ENCODE measurements at places on chromosomes 3 and 15.

GRCh38 chr3:100725935-100726513 lies 16.7 kb downstream of the TFG start:
- DNase-seq, result no peak

- no peak for DNase-seq
Observed at GRCh38 chr3:23804441-23805209, 1.1 kb upstream of the UBE2E1 start.

DNA sequence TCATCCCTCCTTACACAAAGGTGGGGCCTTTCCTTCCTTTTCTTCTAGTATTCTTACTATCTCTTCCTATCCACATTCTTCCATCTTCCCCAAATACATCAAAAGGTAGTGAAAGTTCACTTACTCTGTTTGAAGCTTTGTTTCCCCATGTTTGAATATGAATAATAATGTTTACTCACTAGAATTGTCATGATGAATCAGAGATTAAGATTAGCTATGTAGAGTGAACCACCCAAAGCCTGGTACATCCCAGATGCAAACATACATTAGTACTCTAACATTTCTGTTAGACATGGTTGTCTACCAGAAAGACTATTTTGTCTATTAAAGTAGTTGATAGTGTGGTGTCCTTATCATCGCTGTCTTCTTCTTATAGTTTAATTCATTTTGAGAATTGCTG lies 327.1 kb upstream of the TBC1D5 start:
- no peak for DNase-seq

DNA sequence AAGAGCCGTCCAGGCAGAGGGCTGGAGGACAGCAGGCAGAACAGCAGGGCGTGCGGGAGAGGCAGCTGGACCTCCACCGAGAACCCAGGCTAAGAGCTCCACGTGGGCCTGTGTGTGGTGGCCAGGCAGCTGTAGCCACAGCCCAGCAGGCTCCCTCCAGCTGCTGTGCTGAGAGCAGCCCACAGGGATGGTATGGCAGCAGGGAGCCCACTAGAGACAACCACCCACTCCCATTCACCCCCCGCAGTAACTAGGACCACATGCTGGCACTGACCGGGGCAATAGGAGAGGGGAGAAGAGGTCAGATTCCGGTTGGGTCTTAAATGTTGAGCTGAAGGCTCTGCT lies 25.6 kb upstream of the MUSTN1 start:
- DNase-seq, result no peak

DNA sequence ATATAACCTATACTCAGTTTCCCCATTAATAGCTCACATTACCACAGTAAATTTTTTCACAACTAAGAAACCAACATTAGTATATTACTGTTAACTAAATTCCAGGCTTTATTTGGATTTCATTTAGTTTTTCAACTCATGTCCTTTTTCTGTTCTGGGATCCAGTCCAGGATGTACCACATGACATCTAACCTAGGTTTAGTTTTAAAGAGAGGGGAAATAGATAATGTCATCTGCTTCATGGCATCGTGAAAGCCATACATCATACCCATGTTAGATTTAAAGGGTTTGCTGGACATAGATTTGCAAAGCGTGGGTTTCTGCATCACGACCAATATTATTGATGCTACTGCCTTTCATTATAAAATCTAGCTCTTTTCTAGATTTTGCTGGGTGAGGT lies 33.2 kb upstream of the RPP14 start:
- DNase-seq, result no peak

DNA sequence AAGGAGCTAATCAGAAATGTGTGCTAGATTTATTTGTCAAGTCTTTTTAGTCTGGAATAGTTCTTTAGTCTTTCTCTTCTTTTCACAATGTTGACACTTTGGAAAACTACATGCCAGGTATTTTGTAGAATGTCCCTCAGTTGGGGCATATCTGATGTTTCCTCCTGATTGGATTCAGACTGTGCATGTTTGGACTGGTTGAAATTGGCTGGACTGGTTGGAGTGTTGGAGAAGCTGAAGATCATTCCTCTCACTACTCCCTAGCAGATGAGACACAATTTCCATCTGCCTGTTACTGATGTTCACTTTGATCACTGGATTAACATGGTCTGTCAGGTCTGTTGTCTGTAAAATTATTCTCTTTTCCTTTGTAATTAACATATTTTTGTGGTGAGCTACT lies 3.7 kb downstream of the NME9 start:
- no peak for DNase-seq

- no peak for DNase-seq
Observed at GRCh38 chr15:46416544-46416943, 781.7 kb downstream of the SQOR start.

GRCh38 chr3:13570391-13571194 lies 21.7 kb downstream of the FBLN2 start:
- no peak for DNase-seq

GRCh38 chr3:108489776-108490175 lies 20.6 kb downstream of the MYH15 start:
- peak; percentile 54 for DNase-seq

DNA sequence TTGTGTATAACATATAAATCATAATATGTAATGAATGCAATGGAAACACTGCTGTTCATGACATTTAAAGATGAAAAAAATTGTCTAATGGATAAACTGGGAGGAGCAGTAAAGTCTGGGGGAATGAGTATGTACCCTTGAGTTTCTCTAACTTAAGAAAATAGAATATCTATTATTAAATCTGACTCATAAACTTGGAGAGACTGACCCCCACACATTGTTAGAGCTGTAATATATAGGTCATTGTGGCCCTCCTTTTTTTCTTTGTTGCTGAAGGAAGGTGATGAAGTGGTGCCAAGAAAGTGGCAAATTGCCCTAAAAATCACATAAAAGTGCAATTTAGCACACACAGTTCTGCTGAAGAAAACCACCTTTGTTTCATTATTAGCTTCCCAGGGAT lies 389.8 kb upstream of the RARB start:
- DNase-seq, result no peak

- peak; percentile 47 for DNase-seq
Observed at GRCh38 chr3:118628704-118629341, 405.8 kb downstream of the IGSF11 start.

DNA sequence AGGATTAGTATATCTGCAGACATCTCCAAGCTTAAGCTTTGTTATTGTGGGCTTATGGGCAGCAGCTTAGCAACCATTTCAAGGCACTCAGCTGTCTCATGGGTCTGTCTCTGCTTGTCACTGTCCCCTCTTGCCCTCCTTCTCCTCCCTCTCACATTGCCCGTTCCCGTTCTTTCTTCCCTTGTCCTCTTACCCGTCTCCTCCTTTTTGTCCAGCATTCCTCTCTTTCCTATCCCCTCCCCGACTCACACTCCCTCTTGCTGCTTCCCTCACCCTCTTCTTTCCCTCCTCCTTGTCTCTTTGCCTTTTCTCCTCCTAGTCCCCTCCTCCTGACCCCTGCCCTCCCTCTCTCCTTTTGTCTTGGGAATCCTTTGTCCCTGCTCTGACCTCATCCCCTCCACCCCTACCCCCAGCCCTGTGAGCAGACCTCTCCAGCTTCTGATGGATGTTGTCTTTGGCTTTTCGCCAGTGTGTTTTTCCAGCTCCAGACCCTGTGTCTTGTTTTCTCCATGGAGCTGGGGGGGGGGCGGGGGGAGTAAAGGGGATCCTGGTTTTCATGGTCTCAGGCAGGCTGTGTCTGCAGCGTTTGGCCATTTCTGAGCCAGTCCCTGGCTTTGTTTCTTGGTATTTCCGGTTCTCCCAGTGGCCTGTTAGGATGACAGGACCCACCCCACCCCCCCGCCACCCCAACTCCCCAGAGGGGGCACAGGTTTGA lies 47.9 kb upstream of the TRAK1 start:
- DNase-seq, result peak; percentile 63

DNA sequence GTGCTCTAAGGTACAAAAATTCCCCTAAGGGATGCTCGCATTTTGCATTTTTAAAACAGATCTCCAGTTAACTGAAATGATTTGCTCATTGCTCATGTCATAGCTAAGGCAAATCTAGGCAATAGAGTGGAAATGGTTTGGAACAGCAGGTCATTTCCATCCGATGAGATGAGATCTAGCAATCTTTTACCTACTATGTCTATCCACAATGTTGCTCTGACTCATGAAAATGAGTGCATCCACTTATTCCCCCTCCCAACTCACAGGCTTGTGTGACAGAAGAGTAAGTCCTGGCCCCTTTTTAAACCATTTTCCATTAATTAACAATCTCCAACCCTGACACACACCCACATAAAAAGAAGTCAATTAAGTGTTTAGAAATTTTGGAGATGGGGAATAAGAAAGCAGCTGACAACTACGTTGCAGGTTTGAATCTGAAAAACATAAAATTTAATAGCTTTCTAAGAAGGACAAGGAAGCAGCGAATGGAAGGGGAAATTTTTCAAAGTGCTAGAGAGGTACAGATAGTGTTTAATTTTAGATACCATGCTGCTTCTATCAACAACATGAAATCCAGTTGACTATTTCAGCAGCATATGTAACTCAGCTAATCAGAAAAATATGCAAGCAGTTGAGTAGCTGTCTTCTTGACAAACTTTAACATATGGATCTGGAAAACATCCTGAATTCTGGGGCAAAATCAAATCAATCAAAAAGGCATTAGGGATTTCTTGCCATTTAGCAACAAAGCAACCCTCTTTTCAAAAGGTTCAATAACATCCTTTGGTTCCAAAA lies 112.0 kb downstream of the TMCO5A start:
- DNase-seq, result no peak

- DNase-seq, result peak; percentile 21
Observed at GRCh38 chr3:57852896-57853295, 96.8 kb downstream of the SLMAP start.

- no peak for DNase-seq
Observed at GRCh38 chr3:125232401-125232800, 19.9 kb upstream of the SLC12A8 start.

GRCh38 chr3:194325424-194326153 lies 25.5 kb downstream of the CPN2 start:
- DNase-seq, result no peak

GRCh38 chr3:54783611-54784010 lies 144.2 kb downstream of the LRTM1 start:
- peak; percentile 59 for DNase-seq

DNA sequence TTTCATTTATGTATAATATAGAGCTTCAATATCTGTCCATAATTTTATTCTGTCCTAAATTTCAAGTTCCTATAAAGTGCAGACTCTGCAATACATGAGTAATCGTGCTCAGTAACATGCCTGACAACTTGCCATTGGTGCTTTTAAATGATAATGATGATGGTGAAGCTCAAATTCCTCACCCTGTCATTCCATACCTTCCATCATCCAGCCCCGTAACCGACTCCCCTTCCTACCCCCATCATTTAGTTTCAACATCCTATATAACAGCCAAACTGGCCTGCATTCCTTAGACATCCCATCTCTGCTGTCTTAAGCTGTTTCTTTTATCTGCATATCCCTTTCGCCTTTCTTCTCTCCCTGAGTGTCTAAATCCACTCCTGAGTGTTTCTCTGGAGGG lies 67.2 kb upstream of the DLG1 start:
- no peak for DNase-seq

DNA sequence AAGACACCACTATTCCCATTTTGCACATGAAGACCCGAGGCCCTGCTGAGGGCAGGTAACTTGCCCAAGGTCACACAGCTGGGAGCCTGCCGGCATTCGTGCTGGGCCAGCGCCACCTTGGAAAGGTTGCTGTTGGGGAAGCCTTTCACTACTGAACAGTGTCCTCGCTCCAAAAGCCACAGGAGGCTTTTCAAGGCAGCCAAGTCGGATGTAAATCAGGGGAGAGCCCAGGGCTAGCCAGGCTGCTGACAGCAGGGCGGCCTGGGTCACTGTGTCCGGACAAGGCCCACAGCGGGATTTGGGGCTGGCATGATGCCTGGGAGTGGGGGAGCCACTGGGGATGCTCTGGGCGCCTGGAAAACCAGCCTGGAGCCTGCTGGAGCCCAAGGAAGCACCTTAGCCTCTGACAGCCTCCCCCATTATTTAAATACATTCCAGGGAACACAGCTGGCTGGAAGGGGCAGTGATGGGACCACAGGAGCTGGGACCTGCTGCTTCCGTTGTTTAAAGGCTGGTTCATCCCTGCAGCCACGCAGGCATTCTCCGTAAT lies 10.5 kb downstream of the SLC6A6 start:
- DNase-seq, result peak; percentile 60

DNA sequence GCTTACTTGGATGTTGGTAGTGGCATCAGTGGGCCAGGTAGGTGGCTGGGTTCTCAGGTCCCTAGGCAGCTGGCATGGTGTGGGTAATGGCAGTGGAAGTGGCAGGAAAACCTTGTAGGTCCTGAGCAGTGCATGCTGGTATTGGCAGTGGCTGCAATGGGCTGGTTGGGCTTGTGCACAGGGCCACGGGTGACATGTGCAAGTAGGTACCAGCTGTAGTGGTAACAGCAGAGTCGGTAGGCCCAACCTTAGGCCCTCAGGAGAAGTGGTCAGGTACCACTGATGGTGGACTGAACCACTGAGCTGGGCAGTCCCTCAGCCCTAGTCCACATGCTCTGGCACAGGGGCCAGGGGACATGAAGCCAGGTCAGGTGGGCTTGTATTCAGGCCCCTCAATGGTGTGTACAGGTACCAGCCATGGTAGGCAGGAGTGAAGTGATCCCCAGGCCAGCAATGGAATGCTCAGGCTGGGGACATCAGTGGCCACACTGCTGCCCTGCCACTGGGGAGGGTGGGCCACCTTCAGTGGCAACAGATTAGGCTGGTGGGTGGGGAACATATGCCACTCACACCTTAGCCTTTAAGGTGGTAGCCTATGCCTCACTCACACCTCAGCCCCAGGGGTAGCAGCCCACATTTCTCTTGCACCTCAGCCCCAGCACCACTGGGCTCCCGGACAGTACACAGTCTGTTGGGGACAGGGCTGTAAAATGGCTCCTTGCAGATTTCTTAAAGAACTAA lies 118.1 kb downstream of the LRRK1 start:
- no peak for DNase-seq
